CD8-positive, alpha-beta T cell (primary cell): ENCODE measurements at places on chromosomes 3 and 15.

GRCh38 chr3:52829482-52829881 lies 990 bp downstream of the ITIH4 start:
- DNase-seq: no peak

DNA sequence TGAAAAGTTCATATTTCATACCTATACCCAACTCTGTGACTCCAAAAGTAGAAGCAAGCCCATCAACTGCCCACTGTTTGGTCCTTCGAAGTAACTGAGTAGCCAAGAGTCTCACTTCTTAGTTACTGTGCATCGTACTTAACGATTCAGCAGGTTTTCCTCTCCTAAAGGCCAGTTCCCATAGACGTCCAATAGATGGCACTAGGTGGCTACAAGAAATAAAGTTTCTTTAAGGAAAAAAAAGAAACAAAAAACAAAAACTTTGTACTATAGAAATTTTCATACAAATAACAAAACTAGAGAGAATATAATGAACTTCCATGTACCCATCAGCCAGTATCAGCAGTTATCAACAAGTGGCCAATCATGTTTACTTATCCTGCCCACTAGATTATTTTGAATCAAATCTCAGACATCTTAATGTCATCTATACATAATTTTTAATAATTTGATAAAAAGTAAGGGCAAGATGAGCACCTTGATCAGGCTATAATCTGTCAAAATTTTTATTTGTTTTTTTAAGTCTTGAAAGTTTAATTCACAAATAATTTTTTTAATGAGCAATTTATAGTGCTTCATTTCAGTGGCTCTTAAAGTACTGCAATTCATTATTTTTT lies 63.8 kb upstream of the ACP3 start:
- DNase-seq: no peak

- no peak for DNase-seq
Measured at GRCh38 chr15:68982976-68983563, 31.4 kb upstream of the NOX5 start.

GRCh38 chr3:15333099-15333955 lies 941 bp upstream of the SH3BP5 start:
- no peak for DNase-seq

DNA sequence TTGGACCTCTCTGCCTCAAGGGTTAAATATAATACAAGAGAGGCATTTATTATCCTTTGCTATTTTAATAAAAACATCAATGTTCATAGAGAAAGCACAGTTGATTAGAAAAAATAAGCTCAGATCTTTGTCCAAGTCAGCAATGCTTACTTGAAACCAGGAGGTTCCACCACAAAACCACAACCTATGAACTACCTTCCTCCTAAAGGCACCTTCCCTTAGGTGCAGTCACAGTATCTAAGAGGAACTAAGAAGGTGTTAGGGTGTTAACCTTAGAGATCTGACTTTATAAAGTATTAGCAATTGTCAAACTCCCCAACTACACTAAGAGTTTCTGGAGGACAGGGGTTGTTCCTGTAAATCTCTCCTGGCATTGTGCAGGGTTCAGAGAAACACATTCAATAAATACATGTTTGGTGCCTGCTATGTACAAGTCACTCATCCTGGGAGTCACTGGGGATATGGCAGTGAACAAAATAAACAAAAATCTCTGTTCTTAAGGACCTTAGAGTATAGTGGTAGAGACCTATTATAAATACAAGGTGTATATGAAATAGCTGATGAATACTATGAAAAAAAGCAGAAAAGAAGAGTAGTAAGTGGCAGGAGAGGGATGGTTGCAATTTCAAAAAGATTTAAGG lies 208.6 kb downstream of the NFKBIZ start:
- DNase-seq: peak; percentile 32

GRCh38 chr3:72549761-72550581 lies 298.3 kb downstream of the SHQ1 start:
- peak; percentile 23 for DNase-seq

- DNase-seq: no peak
Measured at GRCh38 chr15:93645594-93645993, 556.6 kb upstream of the RGMA start.

- DNase-seq: no peak
Measured at GRCh38 chr15:57647071-57647790, 55.5 kb downstream of the MYZAP start.

- no peak for DNase-seq
Measured at GRCh38 chr3:157767607-157768006, 264.4 kb upstream of the VEPH1 start.

DNA sequence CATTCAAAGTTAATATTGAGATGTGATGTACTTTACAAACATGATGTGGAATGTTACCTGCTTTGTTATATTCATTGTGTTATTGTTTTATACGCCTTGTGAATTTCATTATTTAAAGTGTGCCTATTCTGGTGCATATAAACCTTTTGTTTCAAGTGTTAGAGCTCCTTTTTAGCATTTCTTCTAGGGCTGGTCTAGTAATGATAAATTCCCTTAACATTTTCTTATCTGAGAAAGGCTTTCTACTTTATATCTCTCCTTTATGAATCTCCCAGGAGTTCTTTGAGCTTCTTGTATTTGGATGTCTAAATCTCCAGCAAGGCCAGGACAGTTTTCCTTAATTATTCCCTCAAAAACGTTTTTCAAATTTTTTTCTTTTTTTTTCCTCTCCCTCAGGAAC lies 1005.6 kb downstream of the IGSF11 start:
- DNase-seq: no peak

- DNase-seq: no peak
Measured at GRCh38 chr3:170098753-170099152, 61.0 kb downstream of the GPR160 start.

- DNase-seq: no peak
Measured at GRCh38 chr3:9133656-9134055, 115.8 kb downstream of the SRGAP3 start.
